Kasumi-1 (cell line): ENCODE measurements at places on chromosomes 7 and 10.

GRCh38 chr10:2944788-2945187 lies 122.6 kb upstream of the PFKP start:
- DNase-seq: no peak

DNA sequence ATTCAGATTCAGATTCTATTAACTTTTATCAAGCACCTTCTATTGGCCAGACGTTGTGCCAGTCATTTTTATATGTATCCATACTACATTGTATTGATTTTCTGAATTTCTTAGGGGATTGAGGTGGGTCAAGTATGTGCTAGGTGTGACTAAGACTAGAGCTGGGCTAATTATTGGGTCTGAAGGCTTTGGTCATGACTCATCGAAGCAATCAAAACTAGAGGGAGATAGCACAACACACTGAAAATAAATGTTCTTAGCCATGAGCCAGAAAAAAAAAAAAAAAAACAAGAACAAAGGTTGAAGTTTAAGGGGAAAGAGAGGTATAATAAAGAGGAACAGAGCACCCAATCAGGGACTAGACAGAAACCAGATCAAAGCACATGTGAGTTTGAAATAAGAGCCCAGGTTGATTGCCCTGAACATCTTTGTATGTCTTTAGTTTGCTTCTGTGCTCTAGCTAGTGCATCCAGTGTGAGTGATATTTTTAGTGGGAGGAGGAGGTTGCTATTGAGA lies 171.6 kb upstream of the FOXP2 start:
- DNase-seq: no peak

- no peak for DNase-seq
Measured at GRCh38 chr10:117248750-117249465, 8.0 kb downstream of the SLC18A2 start.

DNA sequence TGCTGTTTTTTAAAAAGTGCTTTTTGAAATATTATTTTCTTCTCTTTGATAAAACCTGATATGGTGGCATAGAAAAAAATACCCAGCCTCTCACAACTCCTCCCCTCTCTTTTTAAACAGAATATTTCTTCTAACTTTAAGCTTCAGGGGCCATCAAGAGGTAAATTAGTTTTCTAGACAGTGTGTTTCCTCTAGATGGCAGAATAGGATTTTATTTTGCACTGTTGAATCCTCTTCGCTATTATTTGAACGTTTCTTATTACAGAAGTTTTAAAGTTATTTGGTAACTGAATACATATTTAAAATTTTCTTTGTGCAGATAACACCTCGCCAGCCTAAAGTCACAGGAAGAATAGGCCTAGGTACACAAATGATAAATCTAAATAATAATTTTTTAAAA lies 30.3 kb downstream of the ARL5B start:
- peak; percentile 91 for DNase-seq

DNA sequence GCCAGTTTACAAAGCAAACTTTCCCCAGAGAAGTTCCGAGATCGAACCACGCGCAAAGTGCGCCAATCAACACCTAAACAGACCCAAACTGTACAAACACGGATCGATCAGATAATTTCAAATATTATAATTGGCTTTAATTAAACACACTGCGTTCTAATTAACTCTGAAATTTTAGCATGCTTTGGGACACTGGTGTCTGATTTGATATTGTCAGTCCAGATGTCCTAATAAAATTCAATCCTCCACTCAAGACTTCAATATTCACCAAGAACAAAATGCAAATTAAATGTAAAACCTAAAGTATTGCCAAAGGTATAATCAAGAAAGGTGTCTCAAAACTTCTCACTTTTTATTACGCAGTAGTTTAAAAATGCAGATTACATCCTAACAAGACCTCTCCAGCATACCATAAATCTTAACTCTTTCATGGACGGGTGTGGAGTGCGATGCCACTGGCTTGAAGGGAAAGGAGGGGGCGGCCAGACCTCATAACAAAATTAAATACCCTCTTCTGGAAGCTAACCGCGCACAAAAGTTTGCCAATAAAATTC lies 5.9 kb upstream of the EBF3 start:
- DNase-seq: no peak

- DNase-seq: no peak
Measured at GRCh38 chr7:155355176-155355575, 57.5 kb downstream of the INSIG1 start.

DNA sequence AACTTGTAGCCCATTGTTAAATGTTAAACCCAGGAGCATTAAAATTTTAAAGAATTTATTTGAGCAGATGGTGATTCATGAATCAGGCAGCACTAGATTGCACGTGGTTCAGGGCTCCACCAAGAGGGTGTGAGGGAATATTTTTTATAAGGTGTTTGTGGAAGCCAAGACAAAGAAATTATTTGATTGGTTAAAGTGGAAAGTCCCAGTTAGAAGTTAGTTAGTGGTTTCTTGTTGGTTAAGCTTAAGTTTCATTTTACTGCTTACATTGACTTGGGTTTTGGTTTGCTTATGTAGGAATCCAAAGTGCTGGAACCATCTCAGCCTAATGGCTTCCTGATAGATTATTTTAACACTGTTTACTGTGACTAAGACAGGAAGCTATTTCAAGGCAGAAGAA lies 906.2 kb downstream of the LRMDA start:
- DNase-seq: no peak

GRCh38 chr10:4637657-4638056 lies 188.3 kb upstream of the AKR1E2 start:
- DNase-seq: no peak
